ENCODE measurements at places on chromosomes 1 and 21. TPM values are rescaled to one million over a fixed set of nuclear protein-coding genes. Genes with fewer than 3 reads are reported as not detected.
A peak's percentile ranks its signal among the peaks of the same experiment; 100 is the strongest.

The FAM72C gene
- total RNA-seq, result 0.09 TPM

The NFIA gene
- 60.9 TPM for total RNA-seq

The NMNAT2 gene
- 0.88 TPM for total RNA-seq

The S100A10 gene
- 205 TPM for total RNA-seq

DNA sequence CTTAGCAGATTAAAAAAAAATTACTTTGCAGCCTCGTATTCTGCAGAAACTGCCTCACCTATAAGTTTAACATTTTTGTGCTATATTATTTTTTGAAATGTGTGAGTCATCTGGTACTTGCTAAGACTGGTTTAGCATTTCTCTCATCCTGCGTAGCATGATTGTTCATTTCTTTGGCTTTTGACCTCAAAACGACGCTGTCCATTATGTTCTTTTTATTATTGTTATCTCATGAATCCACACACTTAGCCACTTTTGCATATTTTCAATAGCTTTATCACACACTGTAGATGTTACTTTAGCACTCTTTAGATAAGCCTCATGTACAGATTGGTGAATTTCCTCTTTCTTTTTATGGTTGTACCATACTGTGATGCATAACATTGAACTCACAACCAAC lies 1004.9 kb upstream of the NCAM2 start:
- no peak for DNase-seq

DNA sequence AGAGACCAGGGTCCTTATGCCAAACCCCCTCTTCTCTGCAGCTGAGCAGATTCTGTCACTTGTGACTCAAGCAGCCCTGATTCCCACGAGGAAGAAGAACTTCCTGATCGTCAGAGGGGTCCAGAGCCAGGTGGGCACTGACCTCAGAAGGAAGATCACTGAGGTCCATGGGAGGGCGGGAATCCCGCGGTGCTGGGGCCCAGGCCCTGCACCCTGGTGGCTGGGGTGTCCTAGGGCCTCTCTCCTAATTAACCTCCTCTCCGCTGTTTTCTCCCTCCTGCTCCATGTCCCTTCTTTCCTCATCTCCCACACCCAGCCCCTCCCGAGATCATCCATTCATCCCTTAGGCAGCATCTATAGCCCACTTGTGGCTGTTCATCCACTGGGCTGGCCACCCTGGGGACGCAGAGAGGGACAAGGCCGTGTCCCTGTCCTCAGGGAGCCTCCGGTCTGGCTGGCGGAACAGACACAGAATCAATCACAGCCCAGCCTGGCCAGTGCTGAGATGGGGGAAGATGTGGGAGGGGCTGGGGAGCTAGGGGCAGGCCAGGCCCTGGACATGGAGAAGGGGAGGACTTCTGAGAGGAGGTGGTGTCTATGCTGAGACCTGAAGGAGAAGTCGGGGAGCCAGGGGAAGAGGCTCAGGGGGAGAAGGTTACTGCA lies 638.3 kb downstream of the MATN1 start:
- DNase-seq, result no peak

DNA sequence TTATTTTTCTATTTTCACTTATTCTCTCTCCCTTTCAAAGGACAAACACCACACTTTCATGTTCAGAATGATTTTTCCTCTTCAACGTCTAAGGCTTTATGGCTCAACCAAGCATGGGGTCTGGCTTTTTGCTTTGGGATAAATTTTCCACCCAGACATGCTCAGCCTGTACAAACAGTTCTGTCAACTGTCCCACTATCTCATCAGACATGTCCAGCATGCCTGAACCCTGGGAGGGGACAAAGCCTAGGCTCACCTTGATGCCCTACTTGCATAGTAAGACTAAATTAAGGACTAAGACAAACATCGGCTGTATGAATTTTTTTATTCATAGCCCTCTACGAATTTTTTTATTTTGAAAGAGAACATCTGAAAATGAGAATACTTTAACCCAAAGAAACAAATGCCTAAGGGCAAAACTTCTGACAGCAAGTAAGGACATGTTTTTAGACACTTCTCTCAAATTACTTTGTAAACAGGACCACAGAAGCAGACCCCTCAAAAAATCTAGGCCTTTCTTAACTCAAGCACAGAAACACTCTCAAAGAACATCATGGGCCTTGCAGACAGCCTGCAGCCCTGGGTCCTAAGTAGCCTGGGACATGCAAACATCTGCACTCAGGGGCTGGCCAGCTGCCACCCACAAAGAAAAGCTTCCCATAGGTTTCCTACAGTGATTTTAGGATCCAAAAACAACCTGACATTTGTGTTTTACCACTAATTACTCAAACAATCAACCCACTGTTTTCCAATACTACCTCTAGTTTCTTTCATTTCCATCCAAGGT lies 72.3 kb upstream of the PALMD start:
- no peak for DNase-seq

- DNase-seq, result no peak
These were observed 63.7 kb upstream of the DPT start for GRCh38 chr1:168792592-168793125.

- no peak for DNase-seq
These were observed 48.7 kb downstream of the ELAPOR1 start for GRCh38 chr1:109162626-109163025.

DNA sequence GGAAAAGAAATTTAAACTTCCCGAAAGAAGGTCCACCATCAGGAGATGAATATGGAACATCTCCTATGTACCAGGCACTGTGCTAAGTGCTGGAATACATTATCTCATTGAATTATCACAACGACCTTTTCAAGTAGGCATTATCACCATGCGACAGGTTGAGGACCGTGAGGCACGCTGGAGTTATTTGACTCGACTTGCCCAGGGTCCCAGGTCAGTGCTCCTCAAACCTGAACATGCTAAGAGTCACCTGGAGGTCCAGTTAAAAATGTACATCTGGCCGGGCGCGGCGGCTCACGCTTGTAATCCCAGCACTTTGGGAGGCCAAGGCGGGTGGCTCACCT lies 15.9 kb upstream of the AGTRAP start:
- DNase-seq, result no peak

GRCh38 chr21:37788503-37788902 lies 127.8 kb downstream of the KCNJ6 start:
- DNase-seq, result no peak

- peak; percentile 94 for DNase-seq
These were observed 14.7 kb downstream of the PROX1 start for GRCh38 chr1:214002472-214002871.

- DNase-seq, result no peak
These were observed 1.7 kb downstream of the F5 start for GRCh38 chr1:169584483-169585144.
